IMR-90 (cell line): ENCODE measurements at places on chromosomes 3 and 15.

- DNase-seq = peak; percentile 52
Measured at GRCh38 chr15:34795267-34796081, at the start of gene ACTC1. Gene ACTC1 (minus strand): TSS chr15:34795549. CDS start chr15:34794808, 741 bp downstream.

DNA sequence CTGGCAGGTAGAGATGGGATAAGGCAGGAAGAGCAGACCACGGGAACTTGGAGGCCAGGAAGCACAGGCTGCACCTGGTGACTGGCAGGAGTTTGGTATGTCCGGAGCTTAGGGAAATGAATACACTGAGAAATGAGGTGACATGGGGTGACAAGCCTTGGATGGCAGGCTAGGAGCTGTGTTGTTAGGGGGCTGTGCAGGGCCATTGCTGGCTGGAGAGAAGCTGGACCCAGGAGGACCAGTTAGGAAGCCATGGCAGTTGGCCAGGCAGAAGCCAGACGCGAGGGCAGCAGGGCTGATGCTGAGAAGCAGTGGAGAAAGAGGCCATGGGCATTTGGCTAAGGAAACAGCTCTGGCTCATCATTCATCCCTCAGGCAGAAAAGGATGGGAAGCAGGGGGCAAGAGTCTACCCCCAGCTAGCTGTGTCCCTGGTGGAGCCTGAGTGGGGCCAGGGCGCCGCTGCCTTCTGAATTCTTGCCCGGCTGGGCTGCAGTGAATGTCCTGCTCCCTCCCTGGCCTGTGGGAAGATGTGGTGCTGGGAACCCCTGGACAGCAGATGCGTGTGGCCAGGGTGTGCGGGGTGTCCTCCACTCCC lies 255.8 kb downstream of the FAM43A start:
- DNase-seq = no peak

GRCh38 chr3:64837986-64838735 lies 150.4 kb upstream of the ADAMTS9 start:
- no peak for DNase-seq

DNA sequence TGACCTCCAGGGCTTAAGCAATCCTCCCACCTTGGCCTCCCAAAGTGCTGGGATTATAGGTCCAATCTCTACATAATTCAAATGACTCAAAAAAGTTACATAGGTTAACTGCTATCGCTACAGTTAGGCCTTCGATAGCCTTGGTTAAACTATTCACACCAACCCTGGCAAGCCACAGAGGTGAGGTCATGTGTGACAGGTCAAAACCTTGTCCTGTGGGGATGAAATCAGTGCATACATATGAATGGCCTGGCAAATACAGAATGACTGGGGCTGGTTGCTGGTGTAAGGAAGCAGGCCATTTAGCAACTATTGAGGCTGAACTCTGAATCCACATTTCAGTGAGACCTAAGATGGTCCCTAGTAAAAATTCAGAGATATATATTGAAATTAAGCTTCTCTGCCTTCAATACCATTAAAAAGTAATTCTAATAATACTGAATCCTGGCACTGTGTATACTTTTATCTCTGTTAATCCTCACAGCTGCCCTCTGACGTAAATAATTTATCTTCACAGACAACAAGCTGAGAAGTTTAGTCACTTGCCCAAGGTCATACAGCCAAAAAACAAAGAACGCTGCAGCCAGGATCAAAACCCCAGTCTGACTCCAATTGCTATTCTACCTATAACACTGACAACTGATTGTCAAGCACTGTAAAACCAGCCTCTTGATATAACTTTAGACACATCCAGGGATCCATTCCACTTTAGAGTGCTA lies 35.3 kb downstream of the MKRN2 start:
- no peak for DNase-seq

- peak; percentile 80 for DNase-seq
Measured at GRCh38 chr15:101723874-101724674, at the start of gene TARS3. Gene TARS3 (minus strand): TSS chr15:101724473. CDS start chr15:101724387, 86 bp downstream.
